Central memory CD4-positive, alpha-beta T cell (primary cell): ENCODE measurements at places on chromosomes 5 and 9.

GRCh38 chr9:101738566-101739183 is at the start of gene GRIN3A:
GRIN3A (minus strand) TSS chr9:101738647; CDS start chr9:101737979, 668 bp downstream.
- DNase-seq = no peak

- no peak for DNase-seq
These were observed 40.1 kb upstream of the GRHPR start for GRCh38 chr9:37382161-37382981.

- DNase-seq = no peak
These were observed 301.3 kb upstream of the ADCY2 start for GRCh38 chr5:7094626-7095025.

DNA sequence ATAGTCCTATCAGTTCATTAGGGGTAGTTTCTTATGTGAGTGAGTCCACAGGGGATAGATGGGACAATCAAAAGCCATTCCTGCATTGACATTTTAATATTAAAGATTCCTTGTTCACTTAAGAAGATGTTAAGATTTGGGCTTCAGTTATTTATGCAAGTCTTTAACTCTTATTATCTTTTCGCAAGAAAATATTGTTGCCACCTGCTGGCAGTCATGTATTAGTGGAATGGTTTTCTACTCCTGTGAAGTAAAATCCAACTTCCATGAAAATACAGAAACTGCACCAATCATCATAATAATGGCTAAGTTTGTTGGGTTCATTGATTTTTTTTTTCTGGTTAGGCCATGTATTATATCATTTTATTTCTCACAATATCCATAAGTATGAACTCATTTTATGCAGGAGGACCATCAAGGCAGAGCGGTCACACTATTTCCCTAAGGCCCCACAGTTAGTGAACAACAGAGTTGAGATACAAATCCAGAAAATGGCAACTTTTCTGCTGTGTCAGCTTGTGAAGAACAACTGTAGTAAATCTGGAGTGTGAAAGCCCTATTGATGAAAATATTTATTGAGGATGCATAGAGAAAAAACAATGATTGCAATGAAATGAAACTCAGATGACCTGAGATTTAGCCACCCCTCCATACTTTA is 88.5 kb upstream of the TXNDC8 start:
- DNase-seq = no peak

DNA sequence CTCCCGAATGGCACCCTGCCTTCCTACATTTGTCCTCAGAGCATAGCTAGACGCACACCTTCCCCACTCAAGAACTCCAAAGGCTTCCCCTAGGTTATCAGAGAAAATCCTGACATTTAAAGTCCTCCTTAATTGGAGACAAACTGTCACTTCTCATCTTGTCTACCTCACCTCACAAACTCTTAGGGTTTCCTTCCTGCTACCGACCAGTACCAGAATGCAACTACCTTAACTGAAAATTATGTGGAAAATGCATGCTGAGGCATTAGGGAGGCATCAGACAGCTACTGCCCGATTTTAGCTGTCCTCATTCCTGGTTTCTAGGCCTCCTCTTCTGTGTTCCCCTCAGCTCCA is 17.9 kb upstream of the TNIP1 start:
- DNase-seq = no peak

DNA sequence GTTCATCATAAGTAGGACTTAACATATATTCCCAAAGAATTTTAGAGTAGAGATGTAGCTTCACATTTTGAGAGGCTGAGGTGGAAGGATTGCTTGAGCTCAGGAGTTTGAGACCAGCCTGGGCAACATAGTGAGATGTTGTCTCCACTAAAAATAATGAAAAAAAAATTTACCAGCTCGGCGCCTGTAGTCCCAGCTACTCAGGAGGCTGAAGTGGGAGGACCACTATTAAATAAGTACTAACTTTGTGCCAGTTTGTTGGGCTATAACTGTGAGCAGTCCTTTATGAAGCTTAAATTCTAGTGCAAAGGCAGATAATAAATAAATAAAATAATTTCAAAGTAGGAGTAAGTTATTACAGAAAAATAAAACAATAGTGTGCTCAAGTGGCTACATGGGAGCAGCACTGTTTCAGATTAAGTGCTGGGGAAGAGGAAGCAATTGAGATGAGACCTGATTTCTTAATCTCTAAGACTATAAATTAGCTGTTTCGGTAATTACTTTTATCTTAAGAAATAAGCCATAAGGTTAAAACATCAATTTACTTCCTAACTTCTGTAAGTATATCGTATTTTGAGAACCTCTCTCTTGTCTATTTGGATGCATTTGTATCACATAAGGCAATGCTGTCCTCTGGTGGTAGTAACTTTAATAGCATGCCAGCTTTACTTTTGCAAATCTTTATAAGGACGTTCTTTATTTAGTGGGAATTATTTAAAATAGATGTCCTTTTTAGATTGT is 98.9 kb downstream of the CSNK1G3 start:
- DNase-seq = peak; percentile 49

- DNase-seq = no peak
These were observed 75.3 kb downstream of the MACROH2A1 start for GRCh38 chr5:135323701-135324132.

- peak; percentile 52 for DNase-seq
These were observed 143.0 kb upstream of the ADRA1B start for GRCh38 chr5:159773062-159773924.

- no peak for DNase-seq
These were observed 1.4 kb downstream of the FAM53C start for GRCh38 chr5:138339464-138339863.

- DNase-seq = no peak
These were observed 40.2 kb downstream of the SLC1A3 start for GRCh38 chr5:36646507-36647023.

GRCh38 chr9:105282870-105283621 is 38.6 kb downstream of the SLC44A1 start:
- DNase-seq = no peak

GRCh38 chr5:142825378-142826089 is 55.4 kb downstream of the ARHGAP26 start:
- no peak for DNase-seq

DNA sequence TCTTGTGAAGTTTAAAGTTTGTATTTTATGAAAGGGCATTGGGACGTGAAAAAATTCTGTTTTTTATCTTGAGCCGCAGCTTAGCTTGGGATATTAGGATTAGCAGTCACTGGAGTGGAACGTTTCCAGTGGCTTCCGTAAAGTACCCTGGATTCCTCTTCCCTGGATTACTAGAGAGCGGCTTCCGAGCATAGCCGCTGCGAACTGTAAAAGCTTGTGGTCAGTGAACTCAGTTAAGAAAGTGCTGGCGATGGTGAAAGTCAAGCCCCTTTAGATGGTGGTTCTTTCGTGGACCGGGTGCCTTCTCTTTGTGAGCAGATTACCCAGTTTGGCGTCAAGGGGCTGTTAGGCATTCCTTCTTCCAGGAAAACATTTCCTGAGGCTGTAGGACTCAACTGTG is 168.1 kb downstream of the KDM4C start:
- no peak for DNase-seq

GRCh38 chr5:115050866-115051265 is 118.8 kb downstream of the TRIM36 start:
- no peak for DNase-seq

DNA sequence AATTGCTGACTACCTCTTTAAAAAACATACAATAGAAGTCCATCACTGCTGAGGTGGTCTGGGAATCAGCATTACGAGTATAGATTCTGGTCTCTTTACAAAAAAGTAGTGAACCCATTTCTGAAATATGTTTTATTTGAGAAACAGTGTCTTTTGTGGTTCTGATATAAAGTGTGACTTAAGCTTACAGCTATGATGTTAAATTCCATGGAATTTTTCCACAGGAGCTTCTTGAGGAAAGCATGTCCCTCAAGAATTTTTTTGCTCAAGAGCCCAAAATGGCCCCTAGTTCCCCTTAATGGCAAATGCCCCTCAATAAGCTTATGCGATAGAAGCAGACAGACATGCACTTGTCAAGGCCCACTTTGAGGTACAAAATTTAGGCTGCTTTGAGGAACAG is 265.7 kb downstream of the FAM170A start:
- no peak for DNase-seq

DNA sequence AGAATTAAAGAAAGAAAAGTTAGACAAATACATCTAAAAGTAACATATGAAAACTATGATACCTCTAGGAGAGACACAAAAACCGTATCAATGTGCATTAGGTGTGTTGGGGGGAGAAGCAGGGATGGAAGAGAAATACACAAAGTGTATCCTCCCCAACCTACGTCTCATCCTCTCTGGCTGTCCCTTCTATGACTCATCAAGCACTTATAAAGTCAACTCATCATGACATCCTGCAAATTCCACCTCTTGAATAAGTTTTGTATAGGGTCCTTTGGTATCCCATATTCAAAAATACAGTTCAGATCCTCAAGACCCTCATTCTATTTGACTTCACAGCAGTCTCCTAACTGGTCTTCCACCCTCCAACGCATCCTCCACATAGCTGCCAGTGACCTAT is 917.6 kb upstream of the DMAC1 start:
- DNase-seq = no peak

GRCh38 chr9:35452481-35452880 is 37.4 kb upstream of the RUSC2 start:
- DNase-seq = no peak

DNA sequence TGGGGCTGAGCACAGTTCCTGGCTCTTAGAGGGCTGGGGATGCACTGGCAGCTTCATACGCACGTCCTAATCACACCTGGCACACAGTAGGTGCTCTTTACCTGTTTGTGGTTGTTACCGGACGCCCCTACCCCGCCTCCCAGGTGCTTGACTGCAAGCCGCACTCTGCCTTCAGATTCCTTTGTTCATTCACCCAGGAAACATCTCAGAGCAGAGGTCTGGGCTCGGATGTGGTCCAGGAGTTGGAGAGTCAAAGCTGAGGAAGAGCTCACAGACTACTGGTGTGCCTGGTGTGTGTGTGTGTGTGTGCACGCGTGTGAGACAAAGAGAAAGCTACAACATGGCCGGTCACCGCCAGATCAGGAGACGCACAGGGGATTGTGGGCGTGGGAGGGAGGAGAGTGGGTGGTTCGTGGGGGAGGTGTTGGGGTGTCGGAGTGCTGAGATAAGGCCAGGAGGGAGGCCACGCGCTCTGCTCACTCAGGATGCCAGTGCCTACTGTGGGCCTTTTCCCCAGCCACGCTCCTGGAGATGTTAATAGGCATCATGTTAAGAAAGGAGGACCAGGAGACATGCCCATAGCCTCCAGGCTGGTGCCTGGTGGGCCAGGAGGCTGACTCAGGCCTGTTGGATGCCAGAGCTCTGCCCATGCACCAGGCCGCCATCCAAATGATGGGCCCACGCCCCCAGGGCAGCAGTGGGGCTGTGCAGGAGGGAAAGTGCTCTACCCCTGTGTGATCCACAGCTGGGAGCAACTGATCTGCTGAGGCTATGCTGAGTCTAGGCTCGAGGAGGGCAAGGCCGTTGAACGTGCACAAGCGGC is 39.9 kb downstream of the CRB2 start:
- no peak for DNase-seq

- no peak for DNase-seq
These were observed 184.0 kb upstream of the GDNF start for GRCh38 chr5:38023799-38024198.

DNA sequence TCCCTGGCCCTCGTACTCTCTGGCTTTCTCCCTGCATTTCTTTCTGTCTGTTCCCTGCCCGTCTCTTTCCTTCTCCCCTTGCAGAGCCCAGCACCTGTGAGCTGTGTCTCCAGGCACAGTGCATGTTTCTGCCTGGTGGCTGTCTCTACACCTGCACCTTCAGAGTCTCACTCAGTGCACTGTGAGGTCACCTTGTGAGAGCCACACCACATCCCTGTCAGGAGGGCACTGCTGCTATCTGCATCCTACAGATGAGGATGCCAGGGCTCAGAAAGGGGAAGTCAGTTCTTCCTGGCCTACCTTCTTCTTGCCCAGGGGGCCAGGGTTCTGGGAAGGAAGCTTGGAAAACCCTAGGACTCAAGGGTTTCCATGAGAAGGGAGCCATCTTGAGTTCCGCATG is 69.7 kb upstream of the NEURL1B start:
- no peak for DNase-seq

GRCh38 chr9:76004526-76004925 is 114.1 kb downstream of the PCSK5 start:
- no peak for DNase-seq

DNA sequence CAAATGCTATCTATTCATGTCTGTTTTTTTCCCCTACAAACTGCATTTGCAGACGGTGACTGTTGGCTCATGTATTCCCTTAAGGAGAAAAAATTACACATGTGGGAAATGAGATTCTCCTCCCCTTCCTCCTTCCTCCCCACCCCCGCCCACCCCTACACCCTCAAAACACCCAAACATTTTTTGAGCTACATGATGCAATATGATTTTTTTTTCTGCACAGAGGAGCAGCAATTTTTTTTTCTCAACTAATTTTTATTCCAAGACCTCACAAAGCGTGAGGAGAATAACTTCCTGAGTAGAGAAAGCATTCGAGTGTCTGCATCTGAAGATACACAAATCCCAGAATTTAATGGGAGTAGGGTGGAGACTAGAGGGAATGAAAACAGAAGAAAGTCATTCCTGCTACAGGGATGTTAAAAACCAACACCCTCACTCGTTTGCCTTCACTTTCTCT is 118.1 kb downstream of the PRDM6 start:
- no peak for DNase-seq

DNA sequence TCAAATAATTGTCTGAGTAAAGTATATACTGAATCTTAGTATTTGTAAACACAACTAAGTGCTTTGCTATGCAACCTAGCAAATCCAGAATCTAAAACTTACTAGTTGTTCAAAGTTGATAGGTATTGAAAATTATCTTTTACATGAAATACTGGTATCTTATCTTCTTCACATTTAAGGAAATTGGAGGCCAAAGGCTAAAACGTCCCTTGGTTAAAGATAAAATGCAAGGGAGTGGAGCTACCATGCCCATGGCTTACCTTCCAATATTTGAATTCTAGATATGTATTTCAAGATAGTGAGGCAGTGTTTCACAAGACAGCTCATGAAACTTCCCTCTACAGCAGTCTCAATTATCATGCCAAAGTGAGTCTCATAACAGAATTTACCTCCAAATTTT is 373.5 kb downstream of the KIAA0825 start:
- no peak for DNase-seq

- no peak for DNase-seq
These were observed 44.9 kb downstream of the MACROH2A1 start for GRCh38 chr5:135353952-135354721.

DNA sequence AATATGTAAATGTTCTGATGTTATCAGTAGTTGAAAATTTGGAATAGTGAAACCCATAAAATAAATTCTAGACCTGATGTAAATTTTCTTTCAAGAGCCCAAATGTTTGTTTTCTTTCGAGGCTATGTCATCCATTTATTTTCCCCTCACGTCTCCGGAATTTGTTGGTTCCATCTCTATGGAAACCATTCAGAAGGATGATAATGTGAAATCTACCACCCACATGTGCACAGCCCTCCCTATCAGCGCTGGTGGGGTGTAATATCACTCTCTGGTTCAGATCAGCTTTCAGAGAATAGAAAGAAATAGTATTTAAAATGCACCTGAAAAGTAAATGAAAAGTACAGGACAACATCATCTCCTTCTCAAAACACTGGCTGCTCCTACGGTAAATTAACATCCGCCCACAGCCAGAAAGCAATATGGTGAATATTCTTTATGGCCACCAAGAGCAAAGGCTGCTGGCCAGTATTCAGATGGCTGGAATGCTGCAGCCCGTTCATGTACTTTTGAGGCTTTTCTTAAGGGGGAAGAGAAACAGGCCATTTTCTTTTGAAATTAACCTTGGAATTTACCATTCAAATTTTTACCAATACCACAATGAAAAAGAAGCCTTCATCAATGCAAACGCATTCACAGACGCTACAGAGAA is 28.5 kb downstream of the GLDC start:
- DNase-seq = no peak

- DNase-seq = no peak
These were observed 93.1 kb downstream of the RALGPS1 start for GRCh38 chr9:127007638-127008037.

- DNase-seq = no peak
These were observed 1.8 kb downstream of the ZFAND5 start for GRCh38 chr9:72363236-72363635.
